NCI-H2227 treated with DMSO at 0.1 percent for 48 hours (cell line): ENCODE measurements at places on chromosomes 4 and X.

DNA sequence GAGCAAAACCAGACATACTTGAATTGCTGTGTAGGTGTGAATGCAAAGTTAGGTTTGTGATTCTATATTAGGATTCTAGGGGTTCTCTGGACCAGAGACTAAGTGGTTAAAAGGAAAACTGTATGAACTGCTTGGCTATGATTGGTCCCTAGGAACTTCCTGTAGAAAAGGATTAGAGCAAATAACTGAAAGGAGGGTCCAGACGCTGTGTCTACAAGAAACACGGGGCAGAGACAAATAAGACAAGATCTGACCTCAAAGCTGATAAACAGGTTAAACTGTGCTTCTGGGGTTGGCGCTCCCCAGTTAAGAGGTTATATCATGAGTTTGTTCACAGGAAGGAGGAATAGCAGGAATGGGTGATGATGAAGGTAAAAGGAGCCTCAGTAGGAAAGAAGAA lies 183.6 kb downstream of the MGST2 start:
- DNase-seq, result peak; percentile 36

- no peak for DNase-seq
These were observed 10.4 kb upstream of the DCLK2 start for GRCh38 chr4:150067859-150068258.

DNA sequence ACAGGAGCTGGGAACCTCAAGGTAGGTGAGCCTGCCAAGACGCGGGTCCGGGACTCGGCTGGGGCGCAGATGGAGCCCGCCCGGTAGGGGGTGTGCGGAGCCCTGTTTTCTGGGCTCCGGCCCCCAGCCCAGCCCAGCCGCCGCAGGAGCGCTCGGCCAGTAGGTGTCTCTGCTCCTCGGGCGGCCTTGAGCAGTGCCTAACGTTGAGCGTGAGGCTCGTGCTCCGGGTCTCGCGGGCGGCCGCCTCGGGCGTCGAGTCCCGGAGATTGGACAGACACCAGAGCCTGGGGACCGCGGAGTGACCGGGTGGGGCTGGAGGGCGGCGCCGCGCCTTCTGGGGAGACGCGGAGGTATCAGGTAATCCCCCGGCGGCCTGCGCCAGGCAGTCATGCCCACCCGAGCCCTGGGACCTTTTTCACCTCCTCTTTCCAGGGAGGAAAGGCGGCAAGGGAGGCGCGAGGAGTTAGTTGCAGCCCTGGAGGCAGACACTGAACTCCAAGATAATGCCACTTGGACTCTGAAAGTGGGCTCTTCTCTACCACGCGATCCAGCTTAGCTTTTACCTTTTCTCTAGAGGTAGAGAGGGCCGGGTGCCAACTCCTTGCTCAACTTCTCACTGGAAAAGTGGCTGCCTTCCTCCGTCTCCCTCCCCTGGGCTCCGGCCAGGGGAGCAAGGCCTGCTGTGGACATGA lies 14.5 kb upstream of the FGG start:
- peak; percentile 2 for DNase-seq

DNA sequence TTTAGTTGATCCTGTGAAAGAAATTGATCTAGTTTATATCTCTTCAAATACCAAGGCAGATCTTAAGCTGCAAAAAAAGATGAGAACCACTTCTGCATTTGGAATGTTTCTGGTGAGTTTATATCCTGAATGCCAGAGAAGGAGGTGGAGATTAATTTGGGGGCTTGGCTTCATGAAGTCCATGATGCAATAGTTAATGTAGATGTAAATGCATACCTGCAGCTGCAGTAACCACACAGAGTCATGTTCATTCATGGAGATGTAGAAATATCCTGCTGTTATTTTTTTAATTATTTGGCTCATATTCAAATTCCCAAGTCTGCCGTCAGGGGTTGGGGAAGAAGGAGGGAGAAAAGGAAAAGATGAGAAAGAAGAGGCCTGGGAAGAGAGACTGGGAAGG lies at the start of gene SULT1E1:
Gene SULT1E1 (minus strand): TSS at position 94 of the 400 bp plus-strand sequence. CDS start 2,501 bp downstream, outside the sequence.
- DNase-seq, result no peak

- no peak for DNase-seq
These were observed 109.6 kb downstream of the TNIP2 start for GRCh38 chr4:2646396-2647149.

GRCh38 chrX:1075156-1075555 lies 137.3 kb downstream of the CRLF2 start:
- no peak for DNase-seq
